ENCODE measurements at places on chromosomes 5 and 9. TPM values are rescaled to one million over a fixed set of nuclear protein-coding genes. Genes with fewer than 3 reads are reported as not detected.

PCDHA9 gene
- total RNA-seq: 0.16 TPM

PGM5 gene
- total RNA-seq: 11.6 TPM

BARX1 gene
- total RNA-seq: 2.9 TPM

APBA1 gene
- 7.8 TPM for total RNA-seq

TAF11L9 gene
- total RNA-seq: not detected

SLC6A18 gene
- not detected for total RNA-seq

NEK6 gene
- total RNA-seq: 17.8 TPM

GRCh38 chr5:171839112-171839511, 53.5 kb downstream of the SMIM23 start:
- no peaks in the 10 kb centered on the region for H3K4me1 ChIP-seq
- H3K27ac ChIP-seq: no peak overlapping the region
- no peaks in the 10 kb centered on the region for H3K27me3 ChIP-seq

DNA sequence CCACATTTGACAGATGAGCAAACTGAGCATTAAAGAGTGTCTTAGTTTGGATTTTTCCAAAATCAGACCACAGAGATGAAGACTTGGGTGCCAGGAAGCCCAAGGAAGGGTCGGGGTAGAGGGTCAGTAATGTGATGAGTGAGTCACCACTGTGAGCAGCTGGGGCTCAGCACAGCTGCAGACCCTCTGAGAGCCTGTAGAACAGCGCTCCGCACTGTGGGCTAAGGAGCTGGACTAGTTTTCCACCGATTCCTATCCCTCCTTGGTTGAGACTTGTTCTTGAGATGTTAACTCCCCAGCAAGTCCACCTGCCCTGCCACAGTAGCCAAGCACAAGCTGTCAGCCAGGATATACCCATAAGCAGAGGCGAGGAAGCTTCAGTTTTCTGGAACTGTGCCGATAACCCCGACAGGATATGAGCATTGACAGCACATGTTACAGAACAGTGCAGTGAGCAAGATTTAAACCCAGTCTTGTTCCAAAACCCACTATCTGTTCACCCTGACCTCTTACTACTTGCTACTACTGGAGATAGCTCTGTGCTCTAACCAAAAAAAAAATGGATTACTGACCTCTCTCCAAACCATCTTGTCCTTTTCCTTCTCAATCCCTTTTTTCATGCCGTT, 31.8 kb downstream of the EGFLAM start:
- no peak for DNase-seq
- no peak overlapping the region for H3K27ac ChIP-seq
- H3K4me3 ChIP-seq: no peak overlapping the region
- no peaks in the 10 kb centered on the region for H3K36me3 ChIP-seq

DNA sequence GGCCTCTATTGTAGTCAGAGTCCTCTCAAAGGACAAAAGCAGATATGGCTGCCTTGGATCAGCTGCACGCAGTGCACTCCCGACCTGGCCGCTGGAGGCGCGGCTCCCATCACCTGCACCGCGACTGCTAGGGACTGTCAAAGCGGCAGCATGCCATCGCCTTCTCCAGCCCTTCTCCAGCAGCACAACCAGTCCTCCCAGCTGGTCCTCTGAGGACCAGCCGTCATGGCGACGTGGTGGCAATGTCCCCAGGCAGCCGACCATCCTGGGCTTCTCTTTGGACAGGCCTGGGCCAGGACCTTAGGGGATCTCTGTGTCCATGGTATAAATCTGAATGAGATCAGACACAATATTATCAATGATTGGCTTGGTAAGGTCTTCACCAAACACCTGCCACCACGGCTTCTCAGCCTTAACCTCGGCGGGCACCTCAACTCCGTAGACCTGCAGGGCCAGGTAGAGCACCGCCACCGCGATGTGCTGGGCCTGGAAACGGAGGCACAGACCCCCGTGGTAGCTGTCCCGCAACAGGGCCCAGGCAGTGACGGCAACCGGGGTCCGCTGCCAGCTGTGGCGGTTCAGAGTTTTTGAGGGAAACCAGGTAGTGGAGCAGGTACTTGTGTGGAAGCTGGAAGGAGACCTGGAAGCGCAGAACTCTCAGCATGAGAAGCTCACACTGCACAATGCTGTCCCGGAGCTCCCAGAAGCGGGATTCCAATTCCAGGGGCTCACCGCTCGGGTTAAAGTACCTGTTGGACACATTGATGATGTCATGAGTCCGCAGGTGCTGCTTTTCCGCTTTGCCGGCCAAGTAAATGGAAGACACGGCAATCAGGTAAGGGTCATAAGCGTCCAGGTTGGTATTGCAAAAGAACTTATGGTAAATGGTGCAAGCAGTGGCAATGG, 8.5 kb downstream of the DUSP1 start:
- no peaks in the 10 kb centered on the region for H3K36me3 ChIP-seq
- H3K27ac ChIP-seq: no peak overlapping the region
- DNase-seq: no peak
- H3K27me3 ChIP-seq: no peaks in the 10 kb centered on the region

DNA sequence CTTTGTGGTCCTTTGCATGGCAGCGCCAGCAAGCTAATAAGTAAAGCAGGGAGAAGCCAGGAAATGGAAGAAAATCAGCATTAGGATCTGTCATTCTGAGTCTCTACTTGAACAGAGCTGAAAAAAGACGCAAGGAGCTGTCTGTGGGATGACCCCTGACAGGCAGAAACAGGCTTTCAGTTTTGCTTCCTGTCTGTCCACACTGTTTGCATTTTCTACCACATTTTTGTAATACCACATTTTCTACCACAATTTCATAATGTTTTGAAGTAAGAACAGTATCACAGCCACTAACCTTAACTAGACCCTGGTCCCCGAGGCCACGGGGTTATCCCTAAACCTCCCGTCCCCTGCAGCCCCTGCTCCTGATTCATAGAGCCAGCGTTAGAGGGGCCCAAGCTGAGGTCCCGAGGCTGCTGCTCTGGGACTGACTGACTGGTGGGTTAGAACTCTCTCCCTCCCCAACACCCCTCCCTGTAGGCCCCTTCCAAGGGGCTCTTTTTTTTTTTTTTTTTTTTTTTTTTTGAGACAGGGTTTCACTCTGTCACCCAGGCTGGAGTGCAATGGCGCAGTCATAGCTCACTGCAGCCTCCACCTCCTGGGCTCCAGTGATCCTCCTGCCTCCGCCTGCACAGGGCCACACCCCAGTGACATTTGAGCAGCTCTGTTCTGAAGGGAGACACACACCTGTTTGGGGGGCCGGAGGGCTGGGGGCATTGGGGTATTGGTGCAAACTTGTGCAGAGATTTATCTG, 4.0 kb upstream of the CLIC3 start:
- no peak overlapping the region for H3K4me3 ChIP-seq
- DNase-seq: no peak
- H3K36me3 ChIP-seq: no peaks in the 10 kb centered on the region
- peaks cover 3% of the 10 kb centered on the region for H3K4me1 ChIP-seq
- H3K27ac ChIP-seq: peak overlapping the region; percentile 17
- H3K27me3 ChIP-seq: no peaks in the 10 kb centered on the region

DNA sequence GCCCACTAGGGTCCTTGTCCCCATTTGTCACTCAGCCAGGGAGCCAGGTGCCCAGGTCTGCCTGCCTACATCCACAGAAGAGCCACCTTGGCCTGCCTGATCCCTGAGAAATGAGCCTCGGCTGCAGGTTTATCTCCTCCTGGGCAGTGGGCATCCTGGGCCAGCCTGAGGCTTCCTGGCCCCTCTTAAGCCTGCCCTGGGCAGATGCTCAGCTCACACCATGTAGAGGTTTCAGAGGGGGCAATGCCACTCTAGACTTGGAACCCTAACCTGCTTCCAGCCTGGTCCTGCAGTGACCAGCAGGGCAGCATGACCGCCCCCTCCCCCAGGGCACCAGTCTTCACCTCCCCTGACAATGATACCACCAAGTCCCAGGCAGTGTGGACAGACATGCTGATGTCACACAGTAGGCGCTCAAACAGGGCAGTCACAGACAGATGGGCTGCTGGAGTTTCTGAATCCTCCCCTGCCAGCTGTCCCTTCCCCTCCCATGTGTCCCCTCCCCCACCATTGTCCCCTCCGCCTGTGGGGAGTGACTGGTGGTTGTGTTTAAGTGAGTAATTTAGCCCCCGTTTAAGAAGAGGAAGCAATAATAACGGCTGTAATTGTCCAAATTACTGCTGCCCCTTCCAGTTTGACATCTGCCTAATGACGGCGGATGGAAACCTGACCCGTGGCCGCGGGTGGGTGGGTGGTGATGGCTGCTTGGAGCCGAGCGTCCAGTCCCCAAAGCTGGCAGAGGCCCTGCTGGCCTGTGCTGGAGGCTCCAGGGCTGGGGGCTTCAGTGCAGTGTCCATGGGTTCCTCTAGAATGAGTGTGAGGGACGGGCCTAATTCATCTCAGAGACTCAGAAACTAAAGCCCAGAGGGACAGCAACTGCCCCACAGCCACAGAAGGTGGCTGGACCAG, 147.7 kb downstream of the BARX1 start:
- H3K27ac ChIP-seq: no peak overlapping the region
- peaks cover 17% of the 10 kb centered on the region for H3K27me3 ChIP-seq
- no peak for DNase-seq
- H3K4me3 ChIP-seq: no peak overlapping the region
- no peaks in the 10 kb centered on the region for H3K4me1 ChIP-seq
- H3K36me3 ChIP-seq: no peaks in the 10 kb centered on the region

GRCh38 chr9:108273988-108274387, 581.8 kb downstream of the ACTL7B start:
- H3K27me3 ChIP-seq: no peaks in the 10 kb centered on the region
- no peak overlapping the region for H3K4me3 ChIP-seq
- no peaks in the 10 kb centered on the region for H3K4me1 ChIP-seq
- H3K27ac ChIP-seq: no peak overlapping the region
- no peaks in the 10 kb centered on the region for H3K36me3 ChIP-seq

- H3K4me3 ChIP-seq: no peak overlapping the region
- H3K36me3 ChIP-seq: no peaks in the 10 kb centered on the region
- no peaks in the 10 kb centered on the region for H3K4me1 ChIP-seq
Observed at GRCh38 chr5:94746731-94747124, 128.3 kb downstream of the SLF1 start.

GRCh38 chr9:70217029-70217428, 41.7 kb upstream of the SMC5 start:
- no peak overlapping the region for H3K4me3 ChIP-seq
- H3K27me3 ChIP-seq: no peaks in the 10 kb centered on the region
- H3K4me1 ChIP-seq: no peaks in the 10 kb centered on the region

- no peak overlapping the region for H3K27ac ChIP-seq
- DNase-seq: no peak
- no peak overlapping the region for H3K4me3 ChIP-seq
- H3K27me3 ChIP-seq: no peaks in the 10 kb centered on the region
Observed at GRCh38 chr5:121688781-121689180, 162.9 kb upstream of the FTMT start.

Data from breast epithelium (tissue), 4 donors.